ENCODE measurements at places on chromosomes 2 and 18. TPM values are rescaled to one million over a fixed set of nuclear protein-coding genes. Genes with fewer than 3 reads are reported as not detected.

TLX2 gene
- not detected for total RNA-seq

- no peak for DNase-seq
Observed at GRCh38 chr2:129907256-129907998, 72.0 kb upstream of the RAB6C start.

DNA sequence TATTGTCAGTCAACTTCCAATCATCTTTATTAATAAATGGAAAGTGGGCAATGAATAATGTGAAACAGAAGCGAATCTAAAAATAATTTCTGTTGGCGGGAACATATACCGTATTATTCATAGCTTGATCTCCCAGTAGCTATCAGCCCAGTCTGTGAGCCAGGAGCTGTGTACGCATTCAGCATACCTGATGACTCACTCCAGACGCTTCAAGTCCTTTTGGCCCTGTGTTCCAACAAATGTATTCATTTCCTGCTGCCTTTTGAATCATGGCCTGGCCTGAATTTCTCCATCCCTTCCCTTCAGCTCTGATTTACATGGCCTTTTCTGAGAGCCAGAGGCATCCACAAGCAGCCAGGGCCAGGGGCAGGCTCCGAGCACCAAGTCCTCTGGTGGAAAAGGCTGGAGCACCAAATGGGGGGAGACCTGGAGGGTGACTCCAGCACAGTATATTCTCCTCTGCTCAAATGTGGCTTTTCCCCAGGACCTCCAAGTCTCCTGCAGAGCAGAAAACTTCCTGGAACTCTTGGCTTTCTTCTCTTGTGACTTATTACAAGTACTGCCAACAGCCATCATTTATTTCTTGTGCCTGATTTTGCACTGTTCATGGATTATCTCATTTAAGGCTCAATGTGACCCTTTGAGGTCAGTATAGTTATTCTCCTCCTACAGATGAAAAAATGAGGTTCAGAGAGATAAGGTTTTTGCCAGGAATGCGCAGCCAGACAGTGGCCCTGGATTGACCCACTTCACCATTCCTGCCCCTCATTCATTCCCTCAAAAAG is 108.7 kb downstream of the EN1 start:
- no peak for DNase-seq

EPB41L3 gene
- total RNA-seq, result 47.0 TPM

- no peak for DNase-seq
Observed at GRCh38 chr2:237042101-237042500, 43.6 kb upstream of the COPS8 start.

DNA sequence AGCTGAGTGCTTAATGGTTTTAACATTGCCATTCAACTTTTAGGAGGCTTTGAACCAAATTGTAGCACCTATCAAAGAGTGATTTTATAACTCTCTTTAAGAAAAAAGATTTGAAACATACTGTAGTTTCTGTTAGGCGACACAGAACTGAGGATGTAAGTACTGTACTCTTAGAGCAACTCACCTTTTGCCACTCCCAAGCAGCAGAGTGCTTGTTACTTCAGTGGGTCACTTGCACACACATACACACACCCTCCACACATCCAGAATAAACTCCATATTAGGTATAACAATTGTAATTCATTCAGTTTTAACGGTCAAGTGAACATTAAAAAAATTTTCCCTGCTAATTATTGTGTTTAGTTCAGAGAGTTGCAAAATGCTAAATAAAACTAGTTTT is 118.3 kb downstream of the CAMKMT start:
- no peak for DNase-seq

DNA sequence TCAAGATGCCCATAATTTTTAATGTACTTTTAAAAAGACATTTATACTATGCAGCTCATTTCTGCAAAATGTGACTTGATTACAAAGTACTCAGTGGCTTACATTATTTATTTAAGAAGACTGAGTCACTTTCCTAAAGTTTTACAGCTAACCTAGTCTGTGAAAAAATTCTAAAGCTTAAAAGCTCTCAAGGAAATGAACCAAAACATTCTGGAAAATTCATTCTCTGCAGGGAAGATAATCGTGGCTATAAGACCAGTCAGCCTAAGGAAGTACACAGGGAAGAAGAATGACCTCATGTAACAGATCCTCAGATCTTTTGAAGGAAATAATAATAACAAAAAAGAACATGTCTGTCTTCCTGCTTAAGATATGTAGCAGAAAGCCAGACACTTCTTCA is 232.1 kb upstream of the STK17B start:
- DNase-seq, result no peak

DNA sequence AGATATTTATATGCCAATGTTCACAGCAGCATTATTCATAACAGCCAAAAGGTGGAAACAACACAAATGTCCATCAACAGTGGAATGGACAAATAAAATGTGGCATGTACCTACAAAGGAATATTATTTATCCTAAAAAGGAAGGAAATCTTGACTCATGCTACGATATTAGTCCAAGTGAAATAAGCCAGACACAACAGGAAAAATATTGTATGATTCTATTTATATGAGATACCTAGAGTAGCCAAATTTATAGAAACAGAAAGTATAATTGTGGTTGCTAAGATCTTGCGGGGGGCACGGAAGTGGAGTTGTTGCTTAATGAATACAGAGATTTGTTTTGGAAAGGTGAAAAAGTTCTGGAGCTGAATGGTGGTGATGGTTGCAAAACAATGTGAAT is 33.0 kb upstream of the CCDC150 start:
- no peak for DNase-seq

ACTR2 gene
- total RNA-seq, result 449 TPM

ANKRD30B gene
- total RNA-seq, result not detected

AMER3 gene
- total RNA-seq, result not detected

ELOA2 gene
- not detected for total RNA-seq

PROC gene
- 2.6 TPM for total RNA-seq

NOL4 gene
- not detected for total RNA-seq

DNA sequence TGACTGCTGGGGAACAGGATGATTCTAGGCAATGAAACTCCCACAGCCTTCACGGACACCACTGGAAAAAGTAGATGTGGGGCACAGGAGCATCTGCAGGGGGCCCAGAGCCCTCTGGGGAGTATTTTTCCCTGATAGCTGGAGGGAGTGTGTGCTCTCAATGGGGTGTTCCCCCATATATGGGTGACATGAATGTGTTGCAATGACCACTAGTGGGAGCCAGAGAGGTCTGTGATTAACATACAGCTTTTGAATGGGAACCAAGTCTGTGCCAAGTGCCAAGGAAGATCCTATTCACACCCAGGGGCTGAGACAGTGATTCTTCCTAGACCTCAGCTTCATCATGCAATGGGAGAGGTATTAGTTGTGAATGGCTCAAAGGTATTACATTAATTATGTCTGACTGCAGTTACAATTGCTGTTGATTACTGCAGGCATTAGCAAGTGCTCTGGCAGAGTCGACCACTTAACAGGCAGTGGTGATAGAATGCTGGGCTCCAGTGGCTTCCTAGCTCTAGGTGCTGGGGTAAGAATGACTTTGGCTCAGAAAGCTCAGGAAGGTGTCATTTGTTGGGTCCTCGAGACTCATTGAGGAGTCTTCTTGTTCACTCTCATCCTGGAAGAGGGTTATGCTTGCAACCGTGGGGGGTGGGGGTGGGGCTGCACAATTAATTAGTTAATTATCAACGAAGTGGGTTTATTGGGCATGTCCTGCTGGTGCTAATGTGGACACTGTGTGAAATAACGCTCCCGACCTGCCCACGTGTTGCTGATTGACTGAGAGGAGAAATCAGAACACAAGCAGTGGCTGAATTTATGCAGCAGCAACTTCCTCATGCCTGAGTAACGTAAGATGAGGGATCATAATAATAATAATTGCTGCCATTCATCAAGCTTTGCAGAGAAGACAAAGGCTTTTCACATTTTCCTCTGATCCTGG is 194.1 kb downstream of the CLIP4 start:
- no peak for DNase-seq

GRCh38 chr18:34115409-34116081 is 109.2 kb downstream of the NOL4 start:
- DNase-seq, result no peak

DYNAP gene
- total RNA-seq, result not detected

SLC38A11 gene
- 0.18 TPM for total RNA-seq

AGFG1 gene
- total RNA-seq, result 49.3 TPM

MEP1B gene
- total RNA-seq, result not detected

- DNase-seq, result no peak
Observed at GRCh38 chr2:54041135-54041534, 70.3 kb upstream of the PSME4 start.

FOXD4L1 gene
- not detected for total RNA-seq

RSAD2 gene
- not detected for total RNA-seq

DNA sequence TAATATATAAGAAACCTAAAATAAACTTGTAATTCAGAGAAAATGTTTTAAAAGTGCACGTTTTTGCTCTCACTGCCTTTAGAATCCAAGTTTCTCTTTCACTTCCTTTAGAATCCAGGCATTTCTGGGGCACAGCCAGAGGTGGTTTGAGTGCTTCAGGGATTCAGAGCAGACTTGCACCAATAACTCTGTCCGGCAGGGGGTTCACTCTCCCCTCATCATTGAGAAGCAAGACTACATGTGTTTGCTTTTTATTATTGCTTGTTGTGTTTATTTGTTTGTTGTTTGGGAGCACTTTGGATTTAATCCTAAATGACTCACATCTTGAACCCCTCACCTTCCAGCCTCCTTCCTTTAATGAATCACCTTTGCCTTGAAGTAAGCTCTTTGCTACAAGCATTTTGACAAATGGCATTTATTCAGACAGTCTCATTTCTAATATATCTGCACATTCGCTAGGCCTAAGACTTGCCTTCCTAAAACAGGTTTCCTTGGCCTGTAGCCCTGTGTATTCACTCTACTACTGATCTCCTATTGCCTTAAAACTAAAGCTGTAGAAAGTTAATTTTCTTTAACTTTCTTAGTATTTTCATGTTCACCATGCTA is 233.5 kb upstream of the ATP5MC3 start:
- DNase-seq, result no peak

DNA sequence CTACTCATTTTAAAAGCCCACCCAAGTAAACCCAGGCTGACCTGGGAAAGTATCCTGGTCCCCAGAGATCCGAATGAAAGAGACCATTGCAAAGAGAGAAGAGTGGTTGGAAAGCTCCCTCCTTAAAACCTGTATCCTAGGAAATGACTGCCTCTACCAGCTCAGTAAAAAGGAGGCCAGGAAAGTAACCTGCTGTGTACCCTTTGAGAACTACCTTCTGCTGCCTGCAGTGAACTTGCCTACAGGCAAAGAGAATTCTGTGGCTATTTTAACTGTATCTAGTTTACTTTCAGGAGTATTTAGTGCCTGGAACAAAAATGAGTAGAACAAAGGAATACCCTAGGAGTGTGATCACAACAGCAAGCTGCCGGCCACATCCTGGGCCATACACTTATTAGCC is 641.7 kb upstream of the NRXN1 start:
- no peak for DNase-seq

GRCh38 chr2:75292826-75293225 is 93.5 kb upstream of the TACR1 start:
- no peak for DNase-seq

DNA sequence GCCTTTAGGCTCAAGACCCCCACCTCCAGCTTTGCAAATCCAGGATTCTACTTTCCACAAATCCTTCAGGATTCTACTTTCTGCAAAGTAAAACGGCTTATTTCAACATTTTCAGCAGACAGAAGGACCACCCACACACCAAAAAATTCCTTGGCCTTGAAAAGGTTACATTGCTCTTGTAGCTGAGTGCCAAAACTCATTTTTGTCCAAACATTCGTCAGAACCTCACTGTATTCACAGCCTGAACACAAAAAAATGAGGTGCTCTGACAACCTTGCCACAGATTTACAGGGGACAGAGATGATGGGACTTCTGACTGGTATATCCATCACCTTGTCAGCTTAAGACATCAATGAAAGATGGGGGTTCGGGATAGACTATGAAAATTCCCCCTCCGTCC is 63.0 kb upstream of the COX7A2L start:
- DNase-seq, result no peak

DNA sequence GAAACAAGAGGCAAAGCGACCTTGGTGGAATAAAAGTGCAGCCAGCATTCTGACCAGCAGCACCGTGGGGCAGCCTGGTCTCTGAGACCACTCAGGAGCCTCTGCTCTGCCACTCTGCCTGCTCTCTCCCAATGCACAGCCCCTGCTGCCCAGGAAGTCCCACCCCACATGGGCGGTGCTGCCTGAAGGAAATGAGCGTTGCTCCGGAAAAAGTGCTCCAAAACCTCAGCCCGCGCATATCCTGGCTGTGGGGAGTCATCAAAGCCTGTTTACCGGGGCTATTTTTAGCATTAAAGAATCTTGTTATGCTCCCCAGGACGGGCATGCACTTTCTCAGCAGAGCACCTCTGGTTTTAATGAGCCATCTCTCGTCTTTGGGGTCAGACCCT is 54.5 kb downstream of the EPAS1 start:
- no peak for DNase-seq

GALM gene
- 6.5 TPM for total RNA-seq

DNA sequence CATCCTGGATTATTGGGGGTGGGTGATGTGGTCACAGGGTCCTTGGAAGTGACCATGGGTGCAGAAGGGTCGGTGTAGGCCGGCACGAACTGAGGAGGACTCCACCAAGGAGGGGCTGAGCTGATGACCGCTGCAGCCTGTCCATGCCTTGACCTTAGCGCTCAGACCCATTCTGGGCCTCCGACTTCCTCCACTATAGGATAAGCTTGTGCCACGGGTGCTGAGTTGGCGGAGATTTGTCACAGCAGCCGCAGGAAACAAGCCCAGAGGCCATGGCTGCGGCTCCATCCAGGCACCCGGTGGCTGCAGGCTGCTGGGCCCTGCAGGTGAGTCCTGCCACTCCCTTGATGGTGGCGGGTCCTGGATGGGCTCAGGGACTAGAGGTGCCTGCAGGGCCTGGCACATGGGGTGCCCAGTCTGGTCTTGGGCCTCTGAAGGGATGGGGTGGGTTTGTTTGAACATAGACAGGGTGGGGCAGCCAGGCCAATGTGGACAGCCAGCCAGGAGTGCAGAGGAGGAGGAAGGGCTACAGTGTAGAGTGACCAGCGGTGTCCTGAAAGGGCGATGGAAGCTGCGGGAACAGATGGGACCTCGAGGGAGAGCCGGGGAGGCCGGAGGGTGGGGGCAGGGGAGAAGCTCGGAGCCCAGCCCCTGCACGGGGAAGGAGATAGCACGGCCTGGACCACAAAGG is 84.8 kb downstream of the SEPTIN10 start:
- no peak for DNase-seq

- no peak for DNase-seq
Observed at GRCh38 chr2:219906114-219907010, 278.9 kb downstream of the SLC4A3 start.
